ENCODE measurements at places on chromosomes 5 and 9.
A peak's percentile ranks its signal among the peaks of the same experiment; 100 is the strongest.

DNA sequence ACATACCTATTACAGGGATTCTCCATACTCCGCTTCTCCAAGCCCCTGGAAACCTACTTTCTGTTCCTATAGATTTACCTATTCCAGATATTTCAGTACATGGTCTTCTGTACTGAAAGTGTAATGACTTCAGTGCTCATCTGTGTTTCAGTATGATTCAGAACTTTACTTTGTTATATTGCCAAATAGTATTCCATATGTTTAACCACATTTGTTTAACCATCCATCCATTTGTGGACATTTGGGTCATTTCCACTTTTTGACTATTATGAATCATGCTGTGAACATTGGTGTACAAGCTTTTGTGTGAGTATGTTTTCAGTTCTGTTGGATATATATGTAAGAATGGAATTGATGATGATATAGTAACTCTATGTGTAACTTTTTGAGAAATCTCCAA lies 188.9 kb downstream of the PDZD2 start:
- no peak for DNase-seq

GRCh38 chr9:115522912-115523311 lies 405.0 kb upstream of the TNC start:
- DNase-seq = no peak

GRCh38 chr5:149605998-149606724 lies 24.9 kb downstream of the ARHGEF37 start:
- no peak for DNase-seq

- DNase-seq = no peak
These were observed 50.0 kb upstream of the C6 start for GRCh38 chr5:41263335-41263734.

- DNase-seq = no peak
These were observed 5.5 kb upstream of the RASEF start for GRCh38 chr9:83068414-83068813.

DNA sequence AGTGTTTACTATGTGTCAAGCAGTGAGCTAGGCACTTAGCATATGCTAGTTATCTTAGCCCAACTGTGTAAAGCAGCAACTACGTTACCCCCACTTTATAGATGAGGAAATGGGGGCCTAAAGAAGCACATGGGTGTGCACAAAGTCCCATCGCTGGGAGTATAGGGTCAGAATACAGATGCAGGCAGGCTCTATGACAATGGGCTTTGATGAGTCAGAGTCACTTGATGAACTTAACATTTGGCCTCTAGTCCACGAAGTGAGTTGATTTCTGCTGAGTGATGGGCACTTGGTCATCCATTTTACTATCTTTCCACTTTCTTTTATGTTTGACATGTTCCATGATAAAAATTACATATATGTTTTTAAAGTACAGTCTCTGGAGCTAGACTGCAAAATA lies 204.3 kb downstream of the TRIM32 start:
- no peak for DNase-seq

DNA sequence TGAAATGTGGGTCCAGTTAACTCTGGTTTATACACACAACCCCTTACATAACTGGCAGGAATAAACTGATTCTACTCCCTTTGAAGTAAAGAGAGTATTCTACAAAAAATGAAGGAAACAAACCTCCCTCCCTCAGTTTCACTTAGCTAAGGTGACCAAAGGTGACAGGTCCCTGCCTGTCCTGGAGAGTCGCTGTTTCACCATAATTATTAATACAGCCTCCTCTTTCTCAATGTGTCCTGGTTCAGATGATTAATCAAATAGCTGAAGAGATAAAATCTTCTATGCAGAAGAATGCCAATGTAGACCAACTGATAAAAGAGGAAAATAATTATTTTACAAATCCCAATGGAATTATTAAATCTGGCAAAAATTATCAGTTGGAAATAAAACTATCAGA lies 163.7 kb upstream of the GNA14 start:
- DNase-seq = no peak

- peak; percentile 30 for DNase-seq
These were observed 104.6 kb upstream of the FAM174A start for GRCh38 chr5:100430268-100431195.

- DNase-seq = no peak
These were observed 2.5 kb downstream of the FREM1 start for GRCh38 chr9:14907696-14908095.

- no peak for DNase-seq
These were observed 20.1 kb upstream of the NIM1K start for GRCh38 chr5:43171926-43172325.

DNA sequence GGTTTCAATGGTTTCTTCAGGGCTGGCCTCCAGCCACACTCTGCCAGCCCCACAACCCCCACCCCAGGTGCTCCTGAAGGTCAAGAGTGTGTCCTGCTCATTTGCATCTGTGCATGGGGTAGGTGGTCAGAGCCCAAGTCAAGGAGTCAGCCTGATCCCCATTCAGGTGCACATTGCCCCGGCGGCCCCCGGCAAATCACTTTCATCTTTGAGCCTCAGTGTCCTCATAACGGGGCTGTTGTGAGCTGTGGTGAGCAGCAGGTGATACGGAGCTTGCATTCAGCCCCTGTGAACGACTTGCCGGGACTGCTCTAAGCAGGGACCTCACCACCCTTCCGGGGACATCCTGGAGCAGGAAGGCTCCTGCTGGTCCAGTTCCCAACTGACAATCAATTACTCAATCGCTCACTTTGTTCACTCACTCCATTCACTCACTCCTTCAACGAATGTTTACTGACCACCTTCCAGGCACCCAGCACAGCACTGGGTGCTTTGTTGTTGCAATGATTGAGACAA lies 93.2 kb upstream of the CPEB4 start:
- no peak for DNase-seq

- DNase-seq = no peak
These were observed 32.4 kb downstream of the DDX31 start for GRCh38 chr9:132637351-132637750.

Data from activated CD4-positive, alpha-beta T cell treated with anti-CD3 and anti-CD28 coated beads, Interleukin-2, amount 50 U/mL, for 1 hour (primary cell).